SK-N-MC (cell line): ENCODE measurements at places on chromosomes 13 and 19.

DNA sequence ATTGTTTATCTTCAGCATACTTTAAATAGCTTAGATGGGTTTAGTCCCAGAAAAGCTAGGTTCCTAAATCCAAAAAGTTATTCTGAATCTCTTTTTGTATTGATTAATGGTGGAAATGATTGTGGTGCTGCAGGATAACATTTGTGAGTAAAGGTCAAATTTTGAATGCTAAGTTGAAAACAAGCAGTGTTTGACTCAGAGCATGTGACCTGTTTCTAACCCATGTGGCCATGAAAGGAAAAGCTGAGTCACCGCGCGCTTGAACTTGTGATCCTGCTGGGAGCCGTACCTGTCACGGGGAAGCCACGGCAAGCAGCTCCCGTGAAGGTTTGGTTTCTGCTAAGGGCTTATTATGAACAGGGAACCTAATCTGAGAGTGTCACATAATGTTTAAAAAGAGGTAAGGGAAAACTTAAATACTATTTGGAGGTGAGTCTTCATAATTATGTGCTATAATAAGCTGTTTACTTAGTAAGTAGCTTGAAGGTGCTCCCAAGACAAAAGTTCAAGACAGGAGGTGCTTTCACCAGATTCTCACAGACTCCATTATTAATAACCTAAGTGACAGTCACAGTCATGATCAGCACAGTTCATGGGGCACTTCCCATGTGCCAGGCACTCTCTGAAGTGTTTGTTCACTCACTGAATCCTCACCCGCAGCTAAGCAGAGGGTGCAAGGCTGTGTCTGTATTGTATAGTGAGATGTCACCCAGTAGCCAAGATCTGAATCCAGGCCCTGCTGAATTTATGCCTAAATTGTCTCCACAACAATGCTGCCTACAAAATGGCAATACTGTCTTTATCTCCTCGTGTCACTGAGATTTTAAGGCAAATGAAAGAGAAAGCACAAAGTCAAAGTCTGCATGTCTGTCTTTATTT, 286.5 kb downstream of the MYO16 start:
- DNase-seq: no peak

DNA sequence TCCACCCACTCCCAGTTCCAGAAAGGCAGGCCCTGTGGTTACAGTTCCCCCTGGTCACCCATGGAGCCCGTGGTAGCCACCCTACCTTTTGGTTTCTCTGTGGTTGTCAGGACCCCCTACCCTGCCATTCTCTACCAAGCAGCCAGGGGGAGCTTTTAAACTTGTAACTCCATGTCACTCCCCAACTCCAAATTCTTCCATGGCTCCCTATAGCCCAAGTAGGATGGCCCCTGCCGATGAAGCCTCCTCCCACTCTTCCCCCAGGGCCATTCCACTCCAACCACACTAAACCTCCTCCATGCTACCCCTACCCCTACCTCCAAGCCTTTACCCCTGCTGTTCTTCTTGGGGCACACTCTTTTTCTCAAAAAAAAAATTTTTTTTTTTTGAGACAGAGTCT, 2.2 kb downstream of the S1PR2 start:
- no peak for DNase-seq

DNA sequence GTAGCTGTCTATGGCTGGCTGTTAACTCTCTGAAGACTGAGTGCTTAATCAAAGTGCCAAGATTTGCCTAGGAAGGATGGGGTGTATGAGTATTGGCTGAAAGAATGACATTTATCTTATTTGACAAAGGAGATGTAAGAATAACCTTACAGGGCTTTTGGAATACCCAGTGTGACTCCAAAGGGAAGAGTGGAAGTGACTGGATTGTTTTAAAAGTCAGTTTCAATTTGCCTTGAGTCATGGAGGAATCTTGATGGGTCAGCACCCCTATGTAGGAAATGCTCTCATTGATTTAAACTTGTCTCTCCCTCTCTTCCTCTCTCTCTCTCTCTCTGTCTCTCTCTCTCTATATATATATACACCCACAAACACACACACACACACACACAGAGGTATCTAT, 118.4 kb upstream of the CLDN10 start:
- no peak for DNase-seq

GRCh38 chr19:34300380-34300779, 46.0 kb downstream of the GARRE1 start:
- no peak for DNase-seq

GRCh38 chr19:45279587-45280192, 28.6 kb downstream of the MARK4 start:
- no peak for DNase-seq
